ENCODE measurements at places on chromosomes 11 and 22. TPM values are rescaled to one million over a fixed set of nuclear protein-coding genes. Genes with fewer than 3 reads are reported as not detected.

DNA sequence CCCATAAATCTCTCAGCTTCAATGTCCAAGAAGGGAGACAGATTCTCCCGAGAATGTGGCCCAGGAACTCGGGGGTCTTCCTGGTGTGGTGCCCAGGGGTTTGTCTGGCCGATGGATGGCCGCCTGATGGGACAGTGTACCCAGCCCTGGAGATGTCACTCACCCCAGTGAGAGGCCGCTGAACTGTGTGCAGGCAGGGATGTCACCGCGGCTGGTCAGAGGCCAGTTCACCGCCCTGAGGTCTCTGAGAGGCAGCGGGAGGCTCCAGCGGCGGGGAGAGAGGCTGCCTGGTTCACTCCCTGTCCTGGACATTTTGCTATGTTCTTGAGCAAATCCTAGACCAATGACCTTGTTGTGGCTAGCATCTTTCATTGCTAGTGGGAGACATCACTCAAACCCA is 1349.5 kb downstream of the BRD1 start:
- no peak for DNase-seq

CDC45 gene
- polyA plus RNA-seq = not detected

FGF19 gene
- polyA plus RNA-seq = not detected

- DNase-seq = no peak
Measured at GRCh38 chr11:41056892-41057569, 402.4 kb downstream of the LRRC4C start.

- DNase-seq = no peak
Measured at GRCh38 chr11:28169816-28170215, 61.6 kb downstream of the METTL15 start.

DNA sequence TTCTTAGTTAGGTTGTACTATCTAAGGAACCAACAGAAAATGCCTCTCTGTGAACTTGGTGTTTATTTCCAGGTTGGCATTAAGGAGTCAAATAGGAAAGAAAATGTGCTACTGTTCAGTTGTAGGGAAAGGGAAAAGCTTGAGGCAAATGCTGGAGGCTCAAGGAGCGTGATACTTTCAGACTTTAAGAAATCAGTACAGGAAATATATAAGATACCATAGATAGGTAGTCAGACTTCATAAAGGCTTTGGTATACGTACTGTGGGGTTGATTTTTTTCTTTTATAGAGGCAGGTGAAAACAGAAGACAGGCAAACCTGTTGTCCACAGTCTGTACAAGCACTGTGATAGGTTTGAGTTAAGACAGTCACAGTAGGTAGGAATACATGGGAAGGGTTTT is 30.8 kb downstream of the EP300 start:
- DNase-seq = no peak

GPHA2 gene
- polyA plus RNA-seq = not detected

ALG12 gene
- 9.5 TPM for polyA plus RNA-seq

- DNase-seq = no peak
Measured at GRCh38 chr11:77876045-77876444, 55.1 kb downstream of the AAMDC start.

GRCh38 chr11:111361874-111362273 is 17.2 kb downstream of the POU2AF1 start:
- DNase-seq = no peak

GAS2 gene
- polyA plus RNA-seq = 0.98 TPM

SPINDOC gene
- polyA plus RNA-seq = 0.20 TPM

GRCh38 chr11:115390441-115390840 is 113.8 kb downstream of the CADM1 start:
- no peak for DNase-seq

SESN3 gene
- 7.4 TPM for polyA plus RNA-seq

- no peak for DNase-seq
Measured at GRCh38 chr11:93123351-93123898, 74.4 kb downstream of the SLC36A4 start.

- DNase-seq = peak; percentile 75
Measured at GRCh38 chr11:104968355-104968855, at the start of gene CASP4. TSS of gene CASP4 (minus strand) at chr11:104968574. CDS start at chr11:104968525, 49 bp downstream.

GRCh38 chr11:59284773-59285129 is 72.0 kb upstream of the MPEG1 start:
- no peak for DNase-seq

DNA sequence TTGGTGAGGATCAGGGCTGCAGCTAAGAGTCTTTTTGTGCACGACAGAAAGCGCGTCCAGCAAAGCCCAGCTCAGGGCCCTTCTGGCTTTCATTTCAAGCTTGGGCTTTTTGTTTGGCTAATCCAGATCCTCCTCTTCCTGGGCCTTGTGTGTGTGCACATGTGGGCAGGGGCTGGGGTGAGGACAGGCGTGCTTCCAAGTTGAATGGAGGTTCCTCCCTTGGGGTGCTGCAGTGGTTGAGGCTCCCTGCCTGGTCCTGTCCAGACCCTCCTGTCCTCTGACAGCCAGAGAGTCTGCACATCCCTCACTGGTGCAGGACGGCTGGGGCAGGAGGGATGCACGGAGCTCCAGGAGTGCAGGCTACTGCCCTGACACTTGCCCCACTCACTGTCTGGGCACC is 62.0 kb upstream of the NECTIN1 start:
- DNase-seq = no peak

OR51E2 gene
- polyA plus RNA-seq = not detected

DNA sequence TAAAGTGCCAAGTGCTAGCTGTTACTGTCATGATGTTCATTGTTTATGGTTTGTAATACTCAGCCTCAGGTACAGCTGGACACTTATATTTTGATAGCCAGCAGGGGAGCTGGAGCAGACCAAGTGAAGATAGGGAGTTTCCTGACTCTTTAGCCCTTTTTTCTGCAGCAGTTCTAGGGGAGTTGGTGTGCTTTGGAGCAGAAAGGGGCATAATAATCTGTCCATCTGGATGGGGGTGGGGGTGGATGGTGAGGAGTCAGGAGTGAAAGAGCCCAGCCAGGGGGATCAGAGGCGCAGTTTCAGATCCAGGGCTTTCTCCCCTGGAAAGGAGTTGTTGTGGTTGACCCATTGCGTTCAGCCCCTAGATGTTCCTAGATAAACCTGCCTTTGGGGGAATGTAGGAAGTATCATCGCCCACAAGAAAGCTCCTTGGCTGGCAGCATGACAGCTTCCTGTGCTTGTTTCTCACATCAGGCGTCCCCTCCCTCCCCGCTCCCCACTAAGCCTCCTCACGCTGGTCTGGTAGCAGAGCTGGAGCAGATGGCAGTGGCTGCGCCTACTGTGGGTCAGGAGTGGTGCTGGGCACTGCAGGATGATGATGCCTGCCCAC is 41.9 kb downstream of the MED15 start:
- DNase-seq = no peak
